ENCODE measurements at places on chromosomes 3 and 15. TPM values are rescaled to one million over a fixed set of nuclear protein-coding genes. Genes with fewer than 3 reads are reported as not detected.

Gene IQCF5
- total RNA-seq: not detected

Gene LRRN1
- total RNA-seq: 0.30 TPM

Gene LSAMP
- 1.0 TPM for total RNA-seq

Gene STAG1
- 36.6 TPM for total RNA-seq

Gene RYK
- total RNA-seq: 119 TPM

Gene PLD1
- 16.9 TPM for total RNA-seq

Gene SEC22C
- total RNA-seq: 74.0 TPM

Gene CYP19A1
- total RNA-seq: 0.72 TPM

Gene CCDC54
- total RNA-seq: not detected

Gene TP63
- 0.20 TPM for total RNA-seq

Gene TGM4
- not detected for total RNA-seq

Gene SLC24A1
- total RNA-seq: 4.8 TPM

Gene CPN2
- not detected for total RNA-seq

Gene SIDT1
- 0.20 TPM for total RNA-seq

Gene WWTR1
- 128 TPM for total RNA-seq

Gene LAMB2
- 2,279 TPM for total RNA-seq

Gene TMEM207
- total RNA-seq: not detected

Gene DMXL2
- total RNA-seq: 29.5 TPM

Gene GTF2A2
- 41.7 TPM for total RNA-seq

Gene STRIT1
- not detected for total RNA-seq

Gene LEKR1
- total RNA-seq: 0.20 TPM

Gene LRRC49
- total RNA-seq: 10.4 TPM

Gene RTP4
- 0.59 TPM for total RNA-seq

Gene ALDH1L1
- 0.96 TPM for total RNA-seq

Gene KCNMB2
- not detected for total RNA-seq

Gene PLA1A
- 0.13 TPM for total RNA-seq

Gene LRRC31
- total RNA-seq: not detected

Gene TNIK
- 67.0 TPM for total RNA-seq

Gene SGO1
- 0.83 TPM for total RNA-seq

Gene SERINC4
- total RNA-seq: not detected

Gene GRIP2
- total RNA-seq: 0.46 TPM

Gene HRH1
- 21.6 TPM for total RNA-seq

All from smooth muscle cell of the pulmonary artery (primary cell).